ENCODE measurements at places on chromosomes 4 and X.

GRCh38 chr4:77360451-77360850 lies 203.4 kb downstream of the CCNG2 start:
- DNase-seq: no peak

DNA sequence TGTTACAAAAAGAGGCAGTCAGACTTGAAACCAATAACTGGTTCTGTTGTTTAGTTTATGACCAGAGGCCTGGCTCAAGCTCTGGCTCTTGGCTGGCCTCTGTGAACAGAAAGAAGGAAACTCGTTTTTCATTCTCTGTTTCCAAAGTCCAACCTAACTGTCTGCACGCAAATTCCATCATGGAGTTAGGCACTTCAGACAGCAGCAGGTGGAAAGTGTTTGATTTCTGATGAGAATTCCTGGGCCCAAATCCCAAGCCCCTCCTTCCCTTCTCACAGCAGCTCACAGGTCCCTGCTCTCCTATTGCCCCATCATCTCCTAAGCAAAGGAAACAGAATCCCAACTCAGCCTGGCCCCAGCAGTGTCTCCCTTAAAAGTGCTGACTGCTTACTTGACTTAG lies 42.8 kb upstream of the FGF16 start:
- DNase-seq: no peak

DNA sequence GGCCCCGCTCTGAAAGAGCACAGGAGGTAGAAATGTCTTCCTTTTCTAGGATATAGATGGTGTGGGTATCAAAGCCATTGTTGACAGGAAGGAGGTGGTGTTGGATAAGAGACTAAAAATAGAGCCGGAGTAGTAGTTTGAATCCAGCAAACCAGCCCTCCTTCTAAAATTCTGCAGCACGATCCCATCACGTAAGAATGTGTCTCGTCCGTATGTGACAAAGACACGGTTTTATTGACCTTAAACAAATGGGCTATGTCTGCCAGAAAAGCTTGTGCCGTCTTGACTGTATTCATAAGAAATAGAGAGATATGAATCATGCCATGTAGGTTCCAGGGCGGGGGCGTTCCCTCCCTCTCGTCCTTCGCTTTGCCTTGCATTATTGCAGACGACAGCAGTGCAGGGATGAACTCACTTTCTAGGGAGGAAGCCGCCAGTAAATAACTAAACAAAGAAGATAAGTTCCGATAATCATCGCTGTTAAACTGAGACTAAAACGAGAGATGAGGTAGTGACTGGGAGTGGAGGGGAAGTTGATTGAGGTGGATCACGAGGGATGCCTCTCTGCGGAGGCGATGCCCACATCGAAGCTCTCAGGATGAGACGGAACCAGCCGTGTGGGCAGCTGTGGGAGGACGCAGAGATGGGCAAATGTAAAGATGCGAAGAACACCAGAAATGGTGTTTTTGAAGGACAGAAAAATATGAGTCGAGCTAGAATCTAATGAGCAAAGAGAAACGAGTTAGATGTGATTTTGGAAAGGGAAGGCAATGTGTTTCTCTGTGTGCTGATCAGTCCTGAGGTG lies 3.4 kb downstream of the TENM3 start:
- no peak for DNase-seq

DNA sequence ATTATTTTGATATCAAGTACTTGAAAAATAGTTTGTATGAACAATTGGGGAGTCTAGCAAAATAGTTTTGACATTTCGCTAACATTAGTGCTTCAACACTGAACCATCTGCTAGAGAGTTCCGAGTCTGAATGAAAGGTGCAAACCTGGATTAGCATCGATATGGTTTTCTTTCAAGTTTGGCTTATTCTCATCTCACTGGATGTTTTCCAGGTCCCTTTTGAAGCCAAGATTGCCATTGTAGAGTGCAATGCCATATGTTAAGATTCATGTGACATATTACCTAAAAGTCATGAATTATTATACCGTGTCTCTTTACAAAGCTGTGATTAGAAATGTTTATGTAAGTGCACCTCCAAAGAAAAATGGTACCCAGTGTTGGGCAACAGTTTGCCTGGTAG lies 36.8 kb upstream of the NAA11 start:
- DNase-seq: no peak

- DNase-seq: peak; percentile 13
These were observed 70.0 kb upstream of the TSPAN5 start for GRCh38 chr4:98728433-98728832.

DNA sequence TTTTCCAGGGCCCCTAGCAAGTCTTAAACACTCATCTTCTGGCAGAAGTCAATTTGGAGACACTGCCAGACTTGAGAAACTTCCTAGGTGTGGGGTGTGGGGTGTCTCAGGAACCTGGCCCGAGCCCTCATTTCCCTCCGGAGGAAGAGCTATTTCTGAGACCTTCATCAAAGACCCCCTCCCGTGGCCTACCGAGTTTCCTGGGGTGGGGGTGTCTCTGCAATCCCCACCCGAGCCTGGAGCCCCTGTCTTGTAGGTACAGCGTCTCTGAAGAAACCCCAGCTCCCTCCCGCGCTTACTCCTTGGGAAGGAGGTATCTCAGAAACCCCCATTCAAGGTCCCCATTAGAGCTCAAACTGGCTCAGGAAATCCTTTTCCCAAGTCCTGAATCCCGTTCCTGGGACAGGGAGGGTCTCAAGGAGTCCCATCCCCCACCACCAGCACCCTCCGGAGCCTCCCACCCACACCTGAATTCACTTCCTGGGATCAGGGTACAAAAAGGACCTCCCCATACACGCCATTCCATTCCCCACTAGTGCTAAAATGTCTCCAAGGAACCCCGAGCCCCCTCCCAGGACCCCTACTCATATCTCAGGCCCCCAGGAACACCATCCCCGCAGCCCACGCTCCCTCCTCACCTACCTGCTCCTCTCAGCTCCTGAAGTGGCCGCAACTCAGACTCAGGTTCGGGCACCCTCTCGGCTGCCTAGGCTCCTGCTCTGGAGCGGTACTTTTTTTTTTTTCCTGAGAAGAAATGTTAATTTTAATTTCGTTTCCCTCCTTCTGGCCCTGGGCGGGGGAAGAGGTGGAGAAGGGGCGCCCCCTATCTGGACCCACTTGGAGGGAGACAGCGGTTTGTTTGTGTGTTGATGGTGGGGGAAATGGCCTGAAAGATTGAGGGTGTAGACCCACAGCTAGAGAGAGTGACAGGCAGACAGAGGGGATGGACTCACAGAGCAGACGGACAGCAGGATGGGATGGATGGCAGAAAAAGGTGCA lies 1.1 kb downstream of the SLC38A5 start:
- no peak for DNase-seq

GRCh38 chr4:113657586-113658233 lies 103.8 kb downstream of the CAMK2D start:
- no peak for DNase-seq

Data from astrocyte of the cerebellum (primary cell).